ENCODE measurements at places on chromosomes 6 and 20.
A peak's percentile ranks its signal among the peaks of the same experiment; 100 is the strongest.

- no peak for DNase-seq
These were observed 183.1 kb downstream of the GMPR start for GRCh38 chr6:16421462-16421960.

GRCh38 chr20:57198132-57199072, 68.0 kb downstream of the BMP7 start:
- no peak for DNase-seq

- peak; percentile 33 for DNase-seq
These were observed 181.6 kb upstream of the RGS17 start for GRCh38 chr6:153312634-153313033.

GRCh38 chr20:3483784-3484183, 13.0 kb downstream of the ATRN start:
- DNase-seq = no peak

GRCh38 chr6:75486850-75487518, 6.6 kb downstream of the FILIP1 start:
- DNase-seq = no peak
